T-helper 9 cell (primary cell): ENCODE measurements at places on chromosomes 5 and 9.

- no peak for DNase-seq
Observed at GRCh38 chr9:79742110-79742721, 170.5 kb downstream of the TLE4 start.

DNA sequence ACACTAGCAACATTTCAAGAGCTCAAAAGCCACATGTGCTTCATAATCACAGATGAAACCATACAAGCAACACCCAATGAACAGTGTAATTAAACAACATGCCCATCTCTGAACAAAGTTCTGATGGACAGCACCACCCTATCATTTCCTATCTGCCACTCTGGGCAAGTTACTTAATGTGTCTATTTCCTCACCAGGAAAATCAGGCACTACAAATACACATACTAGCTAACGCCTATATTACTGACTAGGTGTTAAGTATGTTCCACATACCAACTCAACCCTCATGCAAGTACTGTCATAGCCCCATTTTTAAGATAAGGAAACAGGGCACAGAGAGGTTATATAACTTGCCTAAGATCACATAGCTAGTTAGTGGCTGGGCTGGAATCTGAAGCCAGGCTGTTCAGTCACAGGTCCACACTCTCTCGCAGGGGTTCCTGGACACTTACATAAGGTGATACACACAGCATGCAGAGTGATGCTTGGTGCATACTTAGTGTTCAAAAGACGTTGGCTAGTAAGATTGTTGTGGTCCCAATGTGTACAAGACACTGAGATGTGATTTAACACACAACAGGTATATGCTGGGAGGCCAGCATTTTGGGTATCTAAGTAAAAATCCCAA is 24.2 kb downstream of the CORO2A start:
- no peak for DNase-seq

DNA sequence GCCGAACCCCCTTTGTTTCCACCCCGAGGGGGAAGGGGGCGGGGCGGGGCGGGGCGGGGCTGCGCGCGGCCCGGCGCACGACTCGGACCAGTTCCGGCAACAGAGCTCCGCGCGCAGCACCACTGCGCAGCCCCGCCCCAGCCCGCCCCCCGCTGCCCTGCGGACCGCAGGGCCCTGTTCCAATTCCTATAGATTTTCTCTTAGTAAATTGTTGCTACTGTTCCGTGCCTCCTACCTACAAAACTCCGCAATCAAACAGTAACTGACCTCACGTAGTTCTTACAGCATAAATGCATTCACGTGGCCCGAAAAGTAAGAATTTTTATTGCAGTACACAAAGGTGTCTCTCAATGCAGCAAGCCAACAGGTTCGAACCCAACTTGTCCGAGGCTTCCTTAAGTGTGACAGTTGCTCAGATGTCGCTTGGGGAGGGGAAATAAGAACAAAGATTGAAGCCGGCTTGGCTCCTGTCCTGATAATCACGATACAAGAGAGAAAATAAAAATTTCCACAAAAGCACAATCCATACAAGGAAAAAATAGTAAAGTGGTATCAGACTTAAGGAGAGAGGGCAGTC is 1.2 kb upstream of the RNF38 start:
- peak; percentile 70 for DNase-seq

DNA sequence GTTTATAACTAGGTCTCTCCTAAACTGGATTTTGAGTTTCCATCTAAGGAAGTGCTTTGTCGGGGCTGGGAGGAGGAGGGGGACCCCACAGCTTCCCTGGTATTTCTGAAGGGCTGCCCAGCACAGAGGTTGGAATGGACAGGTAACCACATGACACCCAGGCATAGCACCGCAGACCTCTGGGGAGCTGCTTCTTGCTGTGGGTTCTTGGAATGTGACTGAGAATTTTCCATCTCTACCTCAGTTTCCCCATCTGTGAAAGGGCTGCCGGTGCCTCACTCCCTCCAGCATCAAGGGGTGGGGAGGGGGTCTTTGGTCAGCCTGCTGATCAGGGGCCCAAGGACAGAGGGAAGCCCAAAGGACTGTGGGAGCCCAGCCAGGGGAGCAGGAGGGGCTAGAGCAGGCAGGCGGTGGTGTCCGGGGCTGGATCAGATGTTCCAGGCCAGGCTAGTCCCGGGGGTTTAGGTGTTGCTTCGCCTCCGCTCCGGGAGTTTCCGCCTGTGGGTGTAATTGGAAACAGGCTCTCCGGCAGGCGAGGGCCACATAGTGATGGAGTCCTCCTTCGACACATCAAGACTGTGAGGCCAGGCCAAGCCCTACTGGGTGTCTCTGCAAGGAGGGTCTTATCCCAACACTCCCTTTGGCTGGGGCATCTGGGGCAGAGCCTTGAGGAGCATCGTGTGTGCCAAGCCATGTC is 3.3 kb downstream of the OLFML2A start:
- no peak for DNase-seq

DNA sequence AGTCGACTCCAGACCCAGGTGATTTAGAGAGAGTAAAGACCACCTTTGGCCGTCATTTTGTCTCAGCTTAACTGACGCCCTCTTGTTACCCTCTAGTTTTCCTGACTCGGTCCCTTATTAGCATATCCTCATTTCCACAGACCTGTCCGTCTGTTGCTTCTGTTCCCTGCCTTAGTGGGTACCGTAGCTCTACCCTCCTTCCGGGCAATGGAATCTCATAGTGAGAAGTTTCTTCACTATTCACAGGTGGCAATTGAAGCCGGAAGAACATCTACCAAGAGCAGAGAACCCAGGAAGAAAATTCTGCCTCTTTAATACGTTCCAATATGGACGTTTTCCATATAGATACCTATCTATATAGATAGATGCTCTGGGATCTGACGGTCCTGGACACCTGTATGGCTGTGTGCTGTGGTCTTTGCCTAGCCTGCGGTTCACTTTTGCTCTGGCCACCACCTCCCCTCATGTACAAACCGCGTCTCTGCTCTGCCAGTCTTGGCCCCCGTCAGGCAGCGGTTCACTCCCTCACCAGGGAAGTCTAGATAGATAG is 652 bp upstream of the TMEM161B start:
- DNase-seq, result peak; percentile 2

GRCh38 chr5:3122985-3123762 is 371.7 kb upstream of the IRX2 start:
- no peak for DNase-seq

GRCh38 chr5:169602535-169602934 is 19.0 kb downstream of the SPDL1 start:
- DNase-seq, result no peak

DNA sequence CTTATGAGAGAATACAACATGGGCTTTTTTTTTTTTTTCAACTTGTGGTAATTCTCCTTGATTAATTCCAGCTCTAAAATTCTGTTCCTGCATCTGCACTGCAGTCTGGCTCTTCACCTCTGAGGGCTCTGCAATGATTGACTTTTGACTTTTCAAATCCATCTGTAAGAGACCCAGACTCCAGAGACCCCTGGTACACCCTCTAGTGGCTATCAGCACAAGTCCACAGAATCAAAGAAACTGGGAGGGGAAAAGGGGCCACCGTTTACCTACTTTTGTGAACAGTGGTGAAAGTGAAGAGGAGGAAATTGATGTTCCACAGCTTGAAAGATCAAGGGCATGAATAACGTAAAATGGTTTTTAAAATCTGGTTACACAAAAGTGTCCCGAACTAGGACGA is 151.6 kb downstream of the SLIT3 start:
- no peak for DNase-seq

GRCh38 chr5:32068561-32068960 is 105.6 kb downstream of the GOLPH3 start:
- DNase-seq, result no peak

GRCh38 chr5:14003936-14004335 is 59.4 kb upstream of the DNAH5 start:
- no peak for DNase-seq

- no peak for DNase-seq
Observed at GRCh38 chr5:17403695-17404490, 94.1 kb upstream of the TAF11L2 start.

- no peak for DNase-seq
Observed at GRCh38 chr5:58842852-58843251, 260.0 kb downstream of the RAB3C start.

- no peak for DNase-seq
Observed at GRCh38 chr5:40430101-40430710, 249.5 kb upstream of the PTGER4 start.

DNA sequence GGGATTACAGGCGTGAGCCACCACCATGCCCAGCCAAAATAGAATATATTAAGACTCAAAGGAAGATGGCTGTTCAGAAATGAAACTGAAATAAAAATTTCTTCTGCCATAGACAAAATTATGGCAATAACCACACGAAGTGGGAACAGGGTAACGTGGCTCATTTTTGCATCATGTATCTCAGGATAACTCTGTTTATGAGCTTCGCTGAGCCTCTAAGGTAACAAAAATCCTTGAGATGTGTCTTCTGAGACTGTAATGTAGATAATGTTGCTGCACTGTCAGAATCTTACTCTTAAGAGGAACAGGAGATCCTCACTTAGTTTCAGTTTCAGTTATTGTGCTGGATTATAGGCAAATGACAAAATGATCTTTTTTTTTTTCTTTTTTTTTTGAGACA is 153.8 kb downstream of the GOLPH3 start:
- DNase-seq, result no peak

DNA sequence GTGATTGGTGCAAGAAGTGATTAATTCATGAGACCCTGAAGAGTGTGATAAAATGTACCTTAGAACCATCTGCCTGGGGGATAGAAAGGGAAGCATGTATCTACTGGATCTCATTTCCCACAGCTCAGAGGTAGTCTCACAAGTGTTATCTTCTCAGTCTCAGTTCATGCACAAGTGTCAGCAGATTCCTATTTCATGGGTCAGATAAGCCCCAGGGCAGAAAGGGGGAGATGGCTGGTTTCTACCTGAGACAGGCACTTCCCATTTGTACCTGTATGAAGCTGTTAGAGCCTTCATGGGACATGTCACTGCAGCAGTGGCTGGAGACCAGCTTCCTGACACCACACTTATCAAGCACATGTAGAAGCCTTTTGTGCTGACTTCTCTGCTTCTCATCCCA is 45.6 kb upstream of the SMIM15 start:
- DNase-seq, result no peak

DNA sequence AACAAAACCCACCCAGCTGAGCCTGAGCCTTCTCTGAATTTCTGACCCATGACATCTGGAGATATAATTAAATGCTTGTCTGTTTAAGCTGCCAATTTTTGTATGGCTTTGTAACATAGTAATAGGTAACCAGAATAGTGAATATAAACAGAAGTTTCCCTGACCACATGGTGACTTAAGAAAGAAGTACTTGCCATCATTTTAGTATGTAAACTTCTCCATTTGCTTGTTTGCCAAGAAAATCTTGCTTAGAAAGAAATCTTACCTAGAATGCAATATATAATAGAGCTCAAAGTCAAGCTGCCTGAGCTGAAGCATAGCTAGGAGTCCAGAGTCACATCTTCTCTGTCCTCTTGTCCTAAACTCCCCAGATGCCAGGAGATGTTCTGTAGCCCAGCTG is 117.0 kb downstream of the PCSK1 start:
- DNase-seq, result no peak

GRCh38 chr9:89953824-89954615 is 349.2 kb downstream of the GADD45G start:
- DNase-seq, result no peak

DNA sequence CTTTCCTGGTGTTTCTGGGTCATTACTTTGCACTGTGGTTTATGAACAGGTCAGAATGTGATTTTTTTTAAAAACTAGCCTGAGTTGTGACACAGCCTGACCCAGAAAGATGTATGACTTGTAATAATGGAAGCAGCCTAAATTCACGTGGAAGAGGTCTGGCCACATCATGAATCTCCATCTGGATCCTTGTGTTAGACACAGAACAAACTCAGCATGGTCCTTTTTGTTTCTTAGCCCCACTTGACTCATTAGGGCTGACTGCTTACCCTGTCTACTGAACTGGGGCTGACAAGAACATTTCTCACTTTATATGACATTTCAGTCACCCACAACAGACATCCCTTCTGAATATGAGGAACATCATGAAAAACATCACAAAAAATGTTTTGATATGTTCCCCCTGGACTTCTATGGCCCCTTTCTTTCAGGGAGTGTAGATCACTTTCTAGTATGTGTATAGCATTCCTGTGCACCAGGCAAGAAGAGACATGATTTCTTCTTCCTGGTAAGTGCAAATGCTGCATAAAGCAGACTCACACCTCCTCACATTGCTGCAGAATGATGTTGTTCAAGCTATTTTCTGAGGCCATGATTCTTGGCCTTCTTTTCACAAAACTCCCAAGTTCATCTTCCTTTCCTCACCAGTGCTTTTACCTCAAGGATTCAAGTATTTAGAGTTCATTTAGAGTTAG is 52.3 kb downstream of the ZNF622 start:
- no peak for DNase-seq

DNA sequence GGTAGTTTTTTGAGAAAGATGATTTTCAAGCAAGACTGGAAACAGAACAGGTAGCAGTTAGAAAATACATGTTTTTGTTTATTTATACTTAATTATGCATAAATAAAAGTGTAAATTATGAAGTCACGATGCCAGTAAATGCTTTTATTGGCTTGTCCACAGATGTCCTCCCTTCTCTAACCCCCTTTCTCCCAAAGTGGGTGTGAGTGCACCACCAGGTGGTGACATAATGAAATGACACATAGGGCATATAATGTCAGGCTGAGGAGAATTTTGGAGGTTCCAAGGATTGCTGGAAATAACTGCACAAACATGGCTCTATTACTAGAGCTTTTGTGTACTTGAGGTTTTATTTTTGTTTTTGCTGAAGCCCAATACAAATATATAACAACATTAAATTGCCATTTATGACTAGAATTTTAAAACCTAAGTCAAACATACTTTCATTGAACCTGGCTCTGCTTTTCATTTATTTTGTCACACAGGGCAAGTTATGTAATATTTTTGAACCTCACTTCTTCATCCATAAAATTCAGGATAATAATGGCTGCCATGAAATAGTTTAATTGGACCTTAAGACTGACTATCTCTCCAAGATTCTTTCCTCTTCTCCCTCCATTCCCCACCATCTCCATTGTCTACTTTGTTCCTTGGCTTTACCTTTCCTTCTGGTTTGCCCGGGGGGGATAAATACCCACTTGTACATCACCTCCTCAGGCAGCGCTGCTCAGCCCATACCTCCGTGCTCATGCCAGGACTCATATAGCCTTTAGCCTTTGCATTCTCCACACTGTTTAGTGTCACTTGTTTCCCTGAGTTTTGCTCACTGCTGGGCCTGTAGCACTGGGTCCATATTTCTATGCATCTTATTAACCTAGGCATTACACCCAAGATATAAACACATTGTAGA is 168.8 kb downstream of the PDE4D start:
- DNase-seq, result no peak

- no peak for DNase-seq
Observed at GRCh38 chr5:74895906-74896305, 29.7 kb upstream of the FAM169A start.

- no peak for DNase-seq
Observed at GRCh38 chr5:138458384-138458783, 6.9 kb upstream of the EGR1 start.

DNA sequence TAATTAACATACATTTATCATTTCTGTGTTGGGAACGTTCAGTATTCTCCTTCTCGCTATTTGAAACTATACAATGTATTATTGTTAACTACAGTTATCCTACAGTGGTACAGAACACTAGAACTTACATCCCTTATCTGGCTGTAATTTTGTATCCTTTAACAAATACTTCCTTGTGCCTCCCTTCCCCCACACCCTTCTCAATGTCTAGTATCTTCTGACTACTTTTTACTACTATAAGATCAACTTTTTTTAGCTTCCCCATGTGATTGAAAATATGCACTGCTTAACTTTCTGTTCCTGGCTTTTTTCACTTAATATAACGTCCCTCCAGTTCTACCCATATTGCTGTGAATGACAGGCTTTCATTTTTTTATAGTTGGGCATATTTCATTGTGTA is 253.5 kb downstream of the RAB3C start:
- no peak for DNase-seq
